ENCODE measurements at places on chromosomes 12 and 14.

GRCh38 chr12:101740566-101740965, 1.3 kb upstream of the SYCP3 start:
- no peak for DNase-seq

DNA sequence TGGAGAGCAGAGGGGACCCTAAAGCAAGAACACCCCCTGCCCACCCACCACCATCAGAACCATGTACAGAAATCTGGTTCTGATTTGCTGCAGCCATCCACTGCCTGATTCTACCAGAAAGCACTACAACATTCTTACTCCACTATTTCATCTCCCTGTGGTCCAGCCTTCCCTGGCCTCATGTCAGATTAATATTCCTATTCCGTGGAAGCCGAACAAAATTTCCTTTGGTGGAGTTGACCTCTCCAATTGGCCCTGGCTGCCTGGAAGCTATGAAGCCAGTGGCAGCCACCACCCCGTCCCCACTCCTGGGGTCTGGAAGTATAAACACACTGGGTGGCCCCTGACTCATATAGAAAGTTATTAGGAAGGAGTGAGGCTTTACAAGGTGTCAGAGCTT, 60.2 kb downstream of the ANO2 start:
- DNase-seq, result no peak

DNA sequence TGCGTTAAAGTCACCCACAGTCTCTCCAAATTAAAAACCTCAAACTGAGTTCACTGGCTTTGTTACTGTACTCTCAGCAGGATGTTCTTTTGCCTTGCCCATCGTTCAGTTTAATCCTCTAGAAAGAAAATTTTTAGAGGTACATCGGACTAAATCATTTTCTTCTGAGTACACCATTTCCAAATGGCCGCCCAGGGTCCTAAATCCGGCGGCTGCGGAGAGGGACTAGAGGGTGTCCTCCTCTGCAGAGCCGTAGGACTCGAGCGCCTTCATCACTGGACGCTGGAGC, 1.4 kb downstream of the LIN7A start:
- DNase-seq, result no peak

- no peak for DNase-seq
These were observed 33.6 kb upstream of the SEL1L start for GRCh38 chr14:81567302-81567701.

- DNase-seq, result no peak
These were observed 3.0 kb downstream of the SRRM4 start for GRCh38 chr12:118984161-118984943.

GRCh38 chr14:33586806-33587205, 364.1 kb downstream of the EGLN3 start:
- DNase-seq, result no peak

Measured in Kasumi-1 (cell line).